ENCODE measurements at places on chromosomes 16 and 17. TPM values are rescaled to one million over a fixed set of nuclear protein-coding genes. Genes with fewer than 3 reads are reported as not detected.

GRCh38 chr16:30005341-30006094 lies 5.3 kb downstream of the DOC2A start:
- no peaks in the 10 kb centered on the region for H3K4me1 ChIP-seq
- no peak for DNase-seq
- H3K27me3 ChIP-seq, result peaks cover 27% of the 10 kb centered on the region
- H3K27ac ChIP-seq, result no peak overlapping the region

The SCN4A gene
- 0.10 TPM for total RNA-seq

DNA sequence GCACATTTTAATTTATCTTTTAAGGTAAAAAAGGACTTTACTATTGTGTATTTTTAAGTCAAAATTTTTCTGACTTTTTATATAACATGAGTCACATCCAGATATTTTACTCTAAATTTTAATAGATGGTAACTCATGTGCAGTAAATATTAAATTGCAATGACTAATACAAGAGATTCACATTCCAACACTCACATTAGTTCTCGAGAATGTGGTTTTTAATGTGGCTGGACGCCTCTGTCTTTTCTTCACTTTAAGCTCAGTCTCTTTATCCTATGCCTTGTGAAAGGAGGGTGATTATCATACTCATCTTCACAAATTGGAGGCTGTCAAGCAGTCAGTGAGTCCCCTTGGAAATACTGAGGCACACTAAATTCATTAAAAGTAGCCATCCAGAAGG lies 315.6 kb downstream of the HS3ST3B1 start:
- no peak for DNase-seq
- H3K4me1 ChIP-seq, result no peaks in the 10 kb centered on the region
- H3K4me3 ChIP-seq, result no peak overlapping the region
- no peak overlapping the region for H3K27ac ChIP-seq
- peaks cover 4% of the 10 kb centered on the region for H3K36me3 ChIP-seq

DNA sequence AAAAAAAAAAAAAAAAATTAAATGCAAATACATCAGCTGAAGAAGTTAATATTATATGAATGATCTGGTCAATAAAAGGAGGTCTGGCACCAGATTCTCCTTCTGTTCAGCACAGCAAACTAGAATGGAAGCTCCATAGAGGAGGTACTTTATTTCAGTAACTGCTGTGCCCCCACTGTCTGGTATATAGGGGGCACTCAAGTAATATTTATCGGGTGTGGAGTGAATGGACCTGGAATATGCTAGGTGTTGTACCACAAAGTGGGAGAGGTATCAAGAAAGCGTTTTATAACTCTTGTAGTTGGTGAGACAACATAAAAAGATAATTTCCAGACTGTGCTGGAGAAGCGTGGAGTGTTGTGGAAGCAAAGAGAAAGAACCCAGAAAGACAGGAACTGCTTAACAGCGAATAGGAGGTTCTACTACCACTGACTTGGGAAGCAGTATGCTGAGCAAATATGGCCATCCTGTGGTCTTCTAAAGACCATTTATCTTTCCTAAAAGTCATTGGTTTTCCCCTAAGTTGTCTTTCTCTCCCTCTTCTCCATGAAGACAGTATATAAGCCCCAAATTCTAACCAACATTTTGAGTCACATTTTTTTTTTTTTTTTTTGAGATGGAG lies 12.2 kb upstream of the PRKCA start:
- no peak for DNase-seq
- no peaks in the 10 kb centered on the region for H3K4me1 ChIP-seq
- H3K27me3 ChIP-seq, result no peaks in the 10 kb centered on the region
- no peak overlapping the region for H3K4me3 ChIP-seq
- no peak overlapping the region for H3K27ac ChIP-seq

- no peaks in the 10 kb centered on the region for H3K27me3 ChIP-seq
- H3K4me1 ChIP-seq, result peaks cover 7% of the 10 kb centered on the region
- DNase-seq, result no peak
- H3K27ac ChIP-seq, result no peak overlapping the region
- H3K36me3 ChIP-seq, result peaks cover 44% of the 10 kb centered on the region
Measured at GRCh38 chr16:19513377-19514053, 8.4 kb downstream of the GDE1 start.

GRCh38 chr16:73778887-73779286 lies 517.7 kb upstream of the PSMD7 start:
- DNase-seq, result no peak
- H3K27me3 ChIP-seq, result peaks cover 7% of the 10 kb centered on the region
- H3K27ac ChIP-seq, result no peak overlapping the region
- H3K4me1 ChIP-seq, result no peaks in the 10 kb centered on the region
- H3K36me3 ChIP-seq, result no peaks in the 10 kb centered on the region

- no peaks in the 10 kb centered on the region for H3K36me3 ChIP-seq
- no peak overlapping the region for H3K27ac ChIP-seq
- DNase-seq, result no peak
- peaks cover 46% of the 10 kb centered on the region for H3K27me3 ChIP-seq
- no peak overlapping the region for H3K4me3 ChIP-seq
Measured at GRCh38 chr16:71423865-71424264, 18.0 kb downstream of the TLE7 start.

DNA sequence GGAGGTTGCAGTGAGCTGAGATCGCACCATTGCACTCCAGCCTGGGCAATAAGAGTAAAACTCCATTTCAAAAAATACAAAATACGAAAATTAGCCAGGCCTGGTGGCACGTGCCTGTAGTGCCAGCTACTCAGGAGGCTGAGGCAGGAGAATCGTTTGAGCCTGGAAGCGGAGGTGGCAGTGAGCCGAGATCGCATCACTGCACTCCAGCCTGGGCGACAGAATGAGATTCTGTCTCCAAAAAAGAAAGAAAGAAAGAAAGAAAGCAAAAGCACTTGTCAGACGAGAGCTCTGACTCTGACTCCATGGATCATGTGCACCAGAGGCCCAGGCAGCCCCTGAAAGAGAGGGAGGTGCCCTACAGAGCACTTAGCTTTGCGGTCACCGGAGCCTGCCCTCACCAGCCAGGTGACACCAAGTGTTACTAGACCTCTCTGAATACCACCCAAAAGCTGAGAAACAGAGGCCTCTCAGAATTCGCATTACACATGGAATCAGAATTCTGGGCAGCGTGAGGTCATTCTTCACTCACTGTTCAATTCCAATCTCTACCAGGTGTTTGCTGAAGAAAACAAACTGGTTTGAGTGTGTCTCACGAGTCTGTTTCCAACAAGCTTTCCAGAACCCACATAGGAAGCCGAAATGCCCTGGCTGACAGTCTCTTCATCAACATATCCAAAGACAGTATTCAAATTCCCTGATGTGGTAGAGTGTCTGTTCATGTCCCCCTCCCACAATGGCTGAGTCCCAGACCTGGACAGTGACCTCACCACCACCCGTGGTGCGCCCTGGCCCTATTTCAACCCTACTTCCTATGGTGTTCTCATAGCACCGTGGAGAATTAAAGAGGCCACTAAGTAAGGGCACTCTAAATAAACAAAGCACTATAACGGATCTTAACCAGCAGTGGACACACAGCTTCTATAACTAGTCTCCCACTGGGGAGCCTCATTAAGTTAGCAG lies 1.5 kb downstream of the FLCN start:
- no peaks in the 10 kb centered on the region for H3K36me3 ChIP-seq
- peak overlapping the region; percentile 96 for H3K4me3 ChIP-seq
- H3K4me1 ChIP-seq, result peaks cover 18% of the 10 kb centered on the region

GRCh38 chr17:31877911-31878702 lies 19.1 kb upstream of the COPRS start:
- DNase-seq, result no peak
- peaks cover 22% of the 10 kb centered on the region for H3K36me3 ChIP-seq
- H3K4me1 ChIP-seq, result no peaks in the 10 kb centered on the region
- H3K27ac ChIP-seq, result no peak overlapping the region
- no peak overlapping the region for H3K4me3 ChIP-seq

DNA sequence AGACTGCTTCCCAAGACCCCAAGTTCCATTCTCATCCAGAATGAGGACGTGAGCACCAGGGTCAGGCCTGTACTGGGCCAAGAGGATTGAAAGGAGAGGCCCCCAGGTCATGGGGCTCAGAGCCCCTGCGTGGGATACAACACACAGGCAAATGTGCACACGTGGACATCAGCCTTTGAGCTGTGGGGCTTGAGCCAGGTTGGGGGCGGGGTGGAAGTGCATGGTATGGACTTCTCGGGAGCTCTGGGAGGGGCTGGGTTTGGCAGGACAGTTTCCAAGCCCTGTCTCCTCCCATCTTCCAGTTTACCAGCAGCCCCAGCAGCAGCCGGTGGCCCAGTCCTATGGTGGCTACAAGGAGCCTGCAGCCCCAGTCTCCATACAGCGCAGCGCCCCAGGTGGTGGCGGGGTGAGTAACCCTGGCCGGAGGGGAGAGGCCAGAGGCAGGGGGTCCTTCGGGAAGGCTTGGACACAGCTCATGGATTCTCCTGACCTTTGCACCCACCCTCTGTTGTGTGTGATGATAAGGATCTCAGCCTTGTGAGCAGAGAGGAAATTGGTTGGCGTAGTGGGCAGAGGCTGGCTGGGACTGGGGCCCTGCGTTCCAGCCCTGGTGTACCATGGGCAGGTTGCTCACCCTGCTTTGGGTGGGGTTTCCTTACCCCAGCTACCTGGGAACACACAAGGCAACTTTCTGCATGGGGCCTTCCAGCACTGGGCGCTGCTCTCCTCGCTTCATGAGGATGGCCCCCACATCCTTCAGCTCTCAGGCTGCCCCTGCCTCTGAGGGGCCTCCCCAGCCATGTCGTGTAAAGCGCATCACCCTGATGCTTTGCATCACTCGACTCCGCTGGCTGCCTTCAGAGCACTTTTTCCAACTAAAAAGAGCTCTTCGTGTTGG lies 10.4 kb upstream of the LASP1NB start:
- peak overlapping the region; percentile 74 for H3K27ac ChIP-seq
- H3K4me3 ChIP-seq, result no peak overlapping the region
- DNase-seq, result no peak
- no peaks in the 10 kb centered on the region for H3K4me1 ChIP-seq

- no peaks in the 10 kb centered on the region for H3K27me3 ChIP-seq
- H3K27ac ChIP-seq, result no peak overlapping the region
- H3K4me1 ChIP-seq, result peaks cover 14% of the 10 kb centered on the region
- DNase-seq, result no peak
- H3K36me3 ChIP-seq, result no peaks in the 10 kb centered on the region
Measured at GRCh38 chr16:58815181-58815888, 81.2 kb upstream of the GOT2 start.

GRCh38 chr17:37489197-37490001 lies at the start of gene DUSP14:
DUSP14 (plus strand) TSS chr17:37489891; CDS start chr17:37512273, 22,382 bp downstream.
- H3K4me1 ChIP-seq, result peaks cover 26% of the 10 kb centered on the region
- H3K36me3 ChIP-seq, result no peaks in the 10 kb centered on the region
- peak within 1 kb of the TSS; percentile 86 for H3K4me3 ChIP-seq
- H3K27me3 ChIP-seq, result peaks cover 3% of the 10 kb centered on the region
- H3K27ac ChIP-seq, result peak within 1 kb of the TSS; percentile 97
- DNase-seq, result peak; percentile 84

The PSMB3 gene
- 134 TPM for total RNA-seq

- H3K4me3 ChIP-seq, result no peak overlapping the region
- H3K27me3 ChIP-seq, result peaks cover 65% of the 10 kb centered on the region
- no peak overlapping the region for H3K27ac ChIP-seq
- no peak for DNase-seq
- H3K36me3 ChIP-seq, result no peaks in the 10 kb centered on the region
Measured at GRCh38 chr17:8002721-8003593, 542 bp downstream of the GUCY2D start.

DNA sequence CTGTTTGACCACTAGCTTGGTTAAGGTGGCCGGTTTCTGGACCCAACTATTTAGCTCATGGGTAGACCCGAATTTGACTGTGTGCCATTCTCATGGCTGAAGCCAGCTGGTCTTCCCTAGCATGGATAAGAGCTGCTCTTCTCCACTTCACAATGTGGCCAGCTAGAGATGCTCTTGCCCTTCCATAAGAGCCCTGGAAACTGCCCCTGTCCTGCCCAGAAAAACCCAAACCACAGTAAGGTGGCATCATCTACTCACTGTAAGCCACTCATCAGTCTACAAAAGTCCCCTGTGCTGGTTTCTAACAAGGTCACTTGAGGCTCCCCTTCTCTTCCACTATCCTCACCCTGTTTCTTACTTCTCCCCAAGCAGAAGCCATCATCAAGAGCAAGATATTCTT lies 165.1 kb downstream of the HS3ST2 start:
- H3K4me1 ChIP-seq, result no peaks in the 10 kb centered on the region
- DNase-seq, result no peak
- H3K36me3 ChIP-seq, result no peaks in the 10 kb centered on the region
- H3K27me3 ChIP-seq, result peaks cover 23% of the 10 kb centered on the region
- H3K4me3 ChIP-seq, result no peak overlapping the region

The C16orf86 gene
- 2.5 TPM for total RNA-seq

The SLC5A2 gene
- 0.62 TPM for total RNA-seq

DNA sequence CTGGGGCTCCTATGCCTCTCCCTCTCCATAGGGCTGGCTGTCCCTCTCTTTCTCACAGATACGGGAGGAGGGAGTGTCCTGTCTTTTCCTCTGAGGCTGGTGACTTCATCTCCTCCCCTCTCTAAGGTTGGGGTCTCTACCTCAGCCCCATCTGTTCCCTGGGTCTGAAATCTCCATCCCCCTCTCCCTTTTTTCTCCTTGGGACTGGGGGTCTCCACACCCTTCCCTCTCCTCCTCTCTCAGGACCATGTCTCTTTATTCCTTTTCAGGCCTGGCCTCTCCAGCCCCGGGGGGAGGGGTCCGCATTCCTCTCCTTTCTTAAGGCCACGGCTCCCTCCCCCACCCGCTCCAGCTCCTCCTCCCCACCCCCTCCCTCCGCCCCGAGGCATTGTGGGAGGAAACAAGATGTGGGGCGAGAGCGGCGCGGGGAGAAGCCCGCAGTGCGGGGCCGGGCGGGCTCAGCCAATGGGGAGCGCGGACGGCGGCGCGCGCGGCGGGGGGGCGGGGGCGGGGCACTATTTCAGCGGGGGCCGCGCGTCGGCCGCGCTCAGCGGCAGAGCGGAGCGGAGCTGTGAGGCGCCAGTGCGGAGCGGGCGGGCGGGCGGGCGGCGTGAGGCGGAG lies at the start of gene DYNLL2:
DYNLL2 (plus strand) TSS at position 550 of the 621 bp plus-strand sequence. CDS start 3,672 bp downstream, outside the sequence.
- H3K4me1 ChIP-seq, result peaks cover 44% of the 10 kb centered on the region
- peak within 1 kb of the TSS; percentile 98 for H3K27ac ChIP-seq
- DNase-seq, result peak; percentile 92
- peak within 1 kb of the TSS; percentile 90 for H3K4me3 ChIP-seq
- H3K36me3 ChIP-seq, result peaks cover 5% of the 10 kb centered on the region

DNA sequence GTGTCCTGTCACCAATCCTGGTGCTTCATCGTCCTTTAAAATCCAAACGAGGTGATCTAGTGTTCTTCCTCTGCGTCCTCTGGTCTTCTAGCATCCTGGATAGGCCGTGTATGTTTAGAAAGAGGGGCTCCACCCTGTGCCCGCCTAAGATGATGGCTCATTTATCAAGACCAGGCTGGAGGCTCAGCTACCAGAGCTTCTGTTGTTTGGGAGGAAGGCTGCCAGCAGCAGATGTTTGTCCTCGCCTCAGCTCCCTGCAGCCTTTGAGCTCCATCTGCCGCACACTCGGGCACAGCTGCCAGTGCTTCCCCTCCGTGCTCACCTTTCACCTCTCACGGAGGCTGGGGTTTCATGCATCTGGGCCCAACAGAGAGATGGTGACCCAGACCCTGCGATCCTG lies 954.7 kb upstream of the RBFOX1 start:
- peaks cover 14% of the 10 kb centered on the region for H3K27me3 ChIP-seq
- H3K27ac ChIP-seq, result no peak overlapping the region
- H3K36me3 ChIP-seq, result no peaks in the 10 kb centered on the region
- no peak for DNase-seq
